ENCODE measurements at places on chromosomes 16 and 17. TPM values are rescaled to one million over a fixed set of nuclear protein-coding genes. Genes with fewer than 3 reads are reported as not detected.

EVPL gene
- 14.2 TPM for total RNA-seq

SLC38A8 gene
- not detected for total RNA-seq

HOXB1 gene
- not detected for total RNA-seq

SOST gene
- 0.15 TPM for total RNA-seq

PIEZO1 gene
- total RNA-seq = 172 TPM

TMEM170A gene
- 16.4 TPM for total RNA-seq

AANAT gene
- total RNA-seq = not detected

KRT33A gene
- total RNA-seq = not detected

DNAH17 gene
- total RNA-seq = 1.1 TPM

ANKS4B gene
- total RNA-seq = not detected

TP53TG3F gene
- not detected for total RNA-seq

MAF gene
- total RNA-seq = 9.8 TPM

CENPV gene
- 12.0 TPM for total RNA-seq

CBX2 gene
- 5.3 TPM for total RNA-seq

PTX4 gene
- not detected for total RNA-seq

LRRC37A gene
- 0.65 TPM for total RNA-seq

EXOC3L1 gene
- total RNA-seq = 0.08 TPM

PERCC1 gene
- total RNA-seq = not detected

NOS2 gene
- 0.23 TPM for total RNA-seq

CTF1 gene
- 0.57 TPM for total RNA-seq

BCO1 gene
- total RNA-seq = not detected

CD7 gene
- not detected for total RNA-seq

DRC3 gene
- 0.15 TPM for total RNA-seq

TRPV2 gene
- not detected for total RNA-seq

PKMYT1 gene
- 86.7 TPM for total RNA-seq

TBKBP1 gene
- total RNA-seq = 7.0 TPM

CES3 gene
- total RNA-seq = 0.99 TPM

NACA2 gene
- not detected for total RNA-seq

HCRT gene
- total RNA-seq = not detected

LCAT gene
- 9.6 TPM for total RNA-seq

DVL2 gene
- total RNA-seq = 39.5 TPM

GP1BA gene
- total RNA-seq = not detected

CSHL1 gene
- total RNA-seq = not detected

ITGB3 gene
- 0.23 TPM for total RNA-seq

PYY gene
- not detected for total RNA-seq

RPL13 gene
- 7,976 TPM for total RNA-seq

GPR179 gene
- not detected for total RNA-seq
